ENCODE measurements at places on chromosomes 6 and 20. TPM values are rescaled to one million over a fixed set of nuclear protein-coding genes. Genes with fewer than 3 reads are reported as not detected.

OR2H2 gene
- not detected for total RNA-seq

BPIFB6 gene
- total RNA-seq: not detected

DNA sequence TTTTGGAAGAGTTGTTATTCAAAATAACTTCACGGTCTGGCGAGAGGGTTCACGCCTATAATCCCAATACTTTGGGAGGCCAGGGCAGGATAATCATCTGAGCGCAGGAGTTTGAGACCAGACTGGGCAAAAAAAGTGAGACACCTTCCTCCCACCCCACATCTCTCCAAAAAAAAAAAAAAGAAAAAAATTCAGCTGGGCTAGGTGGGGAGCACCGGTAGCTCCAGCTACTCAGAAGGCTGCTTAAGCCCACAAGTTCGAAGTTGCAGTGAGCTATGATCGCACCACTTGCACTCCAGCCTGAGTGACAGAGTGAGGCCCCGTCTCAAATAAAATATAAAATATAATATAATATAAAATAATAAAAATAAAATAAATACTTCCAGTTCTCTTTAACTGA, 10.4 kb downstream of the OR2B2 start:
- DNase-seq: no peak

DNA sequence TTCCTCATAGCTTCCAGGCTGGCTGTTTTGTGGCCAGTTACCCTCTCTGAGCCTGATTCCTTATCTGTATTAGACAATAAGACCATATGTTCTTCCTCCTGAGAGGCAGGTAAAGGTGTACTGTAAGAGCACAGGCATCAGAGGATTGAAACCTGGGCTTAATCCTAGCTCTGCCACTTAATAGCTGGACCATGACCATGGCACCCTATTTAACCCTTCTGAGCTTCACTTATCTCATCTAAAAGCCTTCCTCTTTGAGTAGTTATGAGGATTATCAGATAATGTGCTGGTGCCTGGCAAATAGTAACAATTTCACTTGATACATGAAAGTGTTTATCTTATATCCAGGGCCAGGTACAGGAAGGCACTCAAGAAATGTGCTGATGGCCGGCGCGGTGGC, 34.9 kb downstream of the BCL2L1 start:
- no peak for DNase-seq

DNA sequence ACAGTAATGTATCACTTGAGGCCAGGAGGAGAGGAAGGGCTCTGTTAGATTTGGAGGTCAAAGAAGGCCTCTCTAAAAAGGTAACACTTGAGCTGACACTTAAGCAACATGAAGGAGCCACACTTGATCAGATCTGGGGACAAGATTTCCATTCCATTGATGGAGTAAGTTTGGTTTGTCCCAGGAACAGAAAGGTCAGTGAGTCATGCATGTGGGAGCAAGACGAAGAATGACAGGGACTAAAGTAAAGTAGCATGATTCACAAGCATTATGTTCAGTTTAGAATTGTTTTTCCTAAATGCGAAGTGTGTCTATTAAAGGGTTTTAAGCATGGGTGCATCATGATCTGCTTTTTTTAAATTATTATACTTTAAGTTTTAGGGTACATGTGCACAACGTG, 47.4 kb downstream of the COL21A1 start:
- DNase-seq: no peak

- no peak for DNase-seq
Observed at GRCh38 chr6:46329568-46329967, 158.8 kb upstream of the ENPP5 start.

GRCh38 chr6:16205377-16206144, 32.8 kb upstream of the GMPR start:
- no peak for DNase-seq

DNA sequence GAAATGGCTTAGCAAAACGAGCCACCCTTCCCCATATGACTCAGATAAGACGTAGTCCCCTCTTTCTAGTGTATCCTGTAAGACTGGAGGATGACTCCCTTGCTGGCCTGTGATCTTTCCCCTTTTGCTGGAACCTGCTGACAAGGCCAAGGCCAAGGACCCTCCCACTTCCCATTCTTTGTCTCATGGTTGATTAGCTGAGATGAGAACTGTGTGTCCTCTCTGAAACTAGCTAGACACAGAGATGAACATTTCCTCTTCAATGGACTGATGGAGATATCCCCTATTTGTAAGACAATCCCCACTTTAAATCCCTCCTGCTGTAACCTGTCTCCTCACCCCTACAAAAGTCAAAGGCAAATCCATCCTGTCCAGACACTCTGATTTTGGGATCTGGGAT, 33.4 kb upstream of the SCRT2 start:
- peak; percentile 15 for DNase-seq

DNA sequence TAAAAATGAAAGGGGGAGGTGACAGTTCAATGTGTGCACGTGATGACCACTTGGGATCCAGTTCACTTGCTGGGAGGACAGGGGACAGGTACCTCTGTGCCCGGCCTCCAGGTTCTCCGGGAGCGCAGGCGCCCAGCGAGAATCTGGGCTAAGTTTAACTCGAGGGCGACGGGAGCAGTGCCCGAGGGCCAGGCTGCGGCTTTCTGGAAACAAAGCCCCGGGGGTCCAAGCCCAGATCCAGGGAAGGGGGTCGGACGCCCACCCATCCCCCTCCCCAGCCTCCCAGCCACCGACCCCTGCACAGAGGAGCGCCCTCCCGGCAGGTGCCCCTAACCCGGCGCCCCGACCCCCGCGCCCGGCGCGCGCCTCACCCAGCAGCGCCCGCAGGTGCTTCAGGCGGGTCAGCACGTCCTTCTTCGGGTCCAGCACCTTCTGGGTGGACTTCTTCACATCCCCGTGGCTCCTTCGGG, 405 bp downstream of the RALGAPA2 start:
- DNase-seq: no peak

- DNase-seq: no peak
Observed at GRCh38 chr20:2390951-2391675, 10.4 kb downstream of the TGM6 start.

All from H9 (cell line).